ENCODE measurements at places on chromosomes 13 and 19. TPM values are rescaled to one million over a fixed set of nuclear protein-coding genes. Genes with fewer than 3 reads are reported as not detected.

The ALG5 gene
- total RNA-seq = 30.3 TPM

The CALR3 gene
- total RNA-seq = not detected

The CRTC1 gene
- 2.1 TPM for total RNA-seq

DNA sequence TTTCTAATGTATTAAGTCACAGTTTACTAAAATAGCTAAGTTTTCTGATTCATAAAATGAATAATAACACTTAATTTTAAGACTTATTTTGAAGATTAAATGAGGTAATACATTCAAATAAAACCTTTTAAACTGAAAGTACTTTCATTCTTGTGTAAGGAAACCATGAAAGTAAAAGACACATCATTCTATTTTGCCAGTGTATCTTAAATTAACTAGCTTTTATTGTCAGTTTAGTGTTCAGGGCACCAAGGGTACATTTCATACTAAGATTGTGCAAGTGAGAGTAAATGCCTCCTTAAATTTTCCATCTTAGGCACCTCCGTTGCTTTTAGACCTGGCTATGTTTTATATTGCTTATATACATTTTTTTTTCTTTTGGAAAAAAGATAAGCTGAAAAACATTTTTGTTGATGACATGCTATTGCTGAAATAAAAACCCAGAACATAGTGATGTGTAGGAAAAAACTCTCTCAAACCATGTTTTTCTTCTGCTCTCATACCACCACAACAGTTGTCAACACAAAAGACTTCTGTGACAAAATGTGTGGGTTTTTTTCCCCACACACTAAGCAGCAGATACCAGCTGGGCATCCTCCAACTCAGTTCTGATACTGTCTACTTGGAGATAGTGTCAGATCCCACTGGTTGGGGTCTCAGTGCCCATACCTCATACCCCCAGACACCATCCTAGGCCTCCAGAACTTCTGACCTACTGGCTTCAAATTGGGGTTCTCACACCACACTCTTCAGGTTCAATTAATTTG lies 30.7 kb upstream of the LPAR6 start:
- no peak for DNase-seq

DNA sequence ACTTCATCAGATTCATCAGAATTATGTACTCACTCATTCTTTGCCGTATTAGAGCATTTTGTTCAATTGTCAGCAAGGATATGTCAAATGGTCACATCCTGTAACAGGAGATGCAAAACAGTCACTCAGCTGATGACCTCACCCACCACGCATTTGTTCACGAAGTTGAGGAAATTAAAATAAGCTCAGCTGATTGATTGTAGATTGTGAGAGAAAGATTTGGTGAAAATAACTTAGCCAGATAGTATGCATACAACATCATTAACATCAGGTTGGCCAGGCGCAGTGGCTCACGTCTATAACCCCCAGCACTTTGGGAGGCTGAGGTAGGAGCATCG lies 22.6 kb upstream of the CDC16 start:
- peak; percentile 59 for DNase-seq
